ENCODE measurements at places on chromosomes 6 and 20.

DNA sequence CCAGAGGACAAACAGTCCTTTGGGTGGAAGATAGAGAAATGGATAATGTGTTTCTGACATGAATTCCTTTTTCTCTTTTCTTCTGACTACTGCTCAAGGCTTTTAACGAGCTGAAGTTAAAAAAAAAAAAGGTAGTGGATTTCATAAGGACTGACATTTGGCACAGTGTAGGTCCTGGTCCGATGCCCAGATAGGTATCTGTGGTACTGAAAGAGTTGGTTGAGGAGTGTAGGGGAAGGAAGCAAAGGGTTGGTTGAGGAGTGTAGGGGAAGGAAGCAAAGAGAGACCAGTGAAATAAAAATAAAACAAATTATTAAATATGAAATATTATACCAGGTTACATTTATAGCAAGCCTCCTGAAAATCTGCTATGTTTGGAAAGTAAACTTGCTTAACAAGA lies 11.8 kb downstream of the UTRN start:
- no peak for DNase-seq

- DNase-seq = no peak
Observed at GRCh38 chr6:22800451-22800850, 231.1 kb downstream of the HDGFL1 start.

DNA sequence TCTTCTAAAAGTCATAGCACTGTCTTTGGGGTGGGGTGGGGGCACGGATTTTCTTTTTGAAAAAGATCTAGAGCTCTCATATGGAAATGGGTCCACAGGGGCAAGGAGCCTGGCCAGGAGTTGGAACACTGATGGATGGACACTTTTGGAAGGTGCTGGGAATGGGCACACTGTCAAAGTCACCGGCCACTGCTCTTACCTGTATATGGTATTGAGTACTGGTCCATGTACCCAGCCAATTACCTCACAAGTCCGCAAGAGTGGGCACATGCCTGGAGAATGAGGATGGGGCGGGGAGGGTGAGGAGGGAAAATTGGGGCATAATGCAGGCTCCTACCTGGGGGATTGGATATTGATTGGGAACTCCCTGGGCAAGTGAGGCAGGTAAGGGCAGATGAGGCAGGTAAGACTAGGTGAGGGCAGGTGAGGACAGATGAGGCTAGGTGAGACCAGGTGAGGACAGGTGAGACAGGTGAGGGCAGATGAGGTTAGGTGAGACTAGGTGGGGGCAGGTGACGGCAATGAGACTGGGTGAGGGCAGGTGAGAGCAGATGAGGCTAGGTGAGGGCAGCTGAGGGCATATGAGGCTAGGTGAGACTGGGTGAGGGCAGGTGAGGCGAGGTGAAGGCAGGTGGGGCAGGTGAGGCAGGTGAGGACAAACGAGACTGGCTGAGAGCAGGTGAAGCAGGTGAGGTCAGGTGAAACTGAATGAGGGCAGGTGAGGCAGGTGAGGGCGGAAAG lies 167.9 kb downstream of the NRN1 start:
- no peak for DNase-seq

- DNase-seq = no peak
Observed at GRCh38 chr20:36084356-36084755, 70.2 kb upstream of the EPB41L1 start.

- DNase-seq = no peak
Observed at GRCh38 chr6:84123186-84123585, 89.6 kb downstream of the MRAP2 start.

Measured in T-helper 2 cell (primary cell).